Lung (tissue), 17 donors: ENCODE measurements at places on chromosomes 4 and X.
A peak's percentile ranks its signal among the peaks of the same experiment; 100 is the strongest.

DNA sequence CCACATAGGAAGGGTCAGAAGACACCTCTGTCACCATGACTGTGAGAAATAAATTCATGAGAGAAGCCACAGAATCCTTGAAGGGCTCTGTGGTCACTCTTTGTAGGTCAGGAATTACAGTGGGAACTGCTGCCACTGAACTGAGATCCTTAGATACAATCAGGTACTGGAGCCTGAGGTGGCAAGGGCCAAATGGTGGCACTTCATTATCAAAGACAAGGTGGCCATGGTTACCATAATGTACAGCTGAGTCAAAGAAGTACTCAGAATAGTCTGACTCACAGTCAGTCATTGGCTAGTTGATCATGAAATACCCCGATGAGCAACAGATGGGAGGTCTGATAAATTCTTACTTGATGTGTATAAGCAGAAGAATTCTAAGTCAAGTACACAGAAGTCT, 131.9 kb downstream of the RTL3 start:
- DNase-seq: no peak

DNA sequence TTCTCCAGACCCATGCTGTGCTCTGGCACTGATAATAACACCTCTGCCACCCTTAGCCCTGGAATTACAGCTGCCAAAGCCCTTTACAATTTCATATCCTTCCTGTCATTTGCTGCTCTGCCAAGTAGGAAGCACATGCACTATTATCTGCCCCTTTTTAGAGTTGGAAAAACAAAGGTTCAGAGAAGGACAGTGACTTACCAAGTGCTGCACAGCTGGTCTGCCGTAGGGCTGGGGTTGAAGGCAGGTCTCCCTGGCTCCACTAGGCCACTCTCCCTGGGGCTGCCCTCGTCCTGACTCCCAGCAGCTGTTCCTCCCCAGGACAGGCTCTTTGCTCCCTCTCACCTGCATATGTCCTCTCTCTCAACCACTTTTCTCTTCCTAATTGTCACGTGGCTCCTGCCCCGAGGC, 73.4 kb downstream of the ANAPC4 start:
- no peak for DNase-seq

- DNase-seq: peak; percentile 29
These were observed 178.6 kb upstream of the JADE1 start for GRCh38 chr4:128630871-128631270.

- DNase-seq: no peak
These were observed 113.2 kb upstream of the SPRY1 start for GRCh38 chr4:123283371-123283895.

DNA sequence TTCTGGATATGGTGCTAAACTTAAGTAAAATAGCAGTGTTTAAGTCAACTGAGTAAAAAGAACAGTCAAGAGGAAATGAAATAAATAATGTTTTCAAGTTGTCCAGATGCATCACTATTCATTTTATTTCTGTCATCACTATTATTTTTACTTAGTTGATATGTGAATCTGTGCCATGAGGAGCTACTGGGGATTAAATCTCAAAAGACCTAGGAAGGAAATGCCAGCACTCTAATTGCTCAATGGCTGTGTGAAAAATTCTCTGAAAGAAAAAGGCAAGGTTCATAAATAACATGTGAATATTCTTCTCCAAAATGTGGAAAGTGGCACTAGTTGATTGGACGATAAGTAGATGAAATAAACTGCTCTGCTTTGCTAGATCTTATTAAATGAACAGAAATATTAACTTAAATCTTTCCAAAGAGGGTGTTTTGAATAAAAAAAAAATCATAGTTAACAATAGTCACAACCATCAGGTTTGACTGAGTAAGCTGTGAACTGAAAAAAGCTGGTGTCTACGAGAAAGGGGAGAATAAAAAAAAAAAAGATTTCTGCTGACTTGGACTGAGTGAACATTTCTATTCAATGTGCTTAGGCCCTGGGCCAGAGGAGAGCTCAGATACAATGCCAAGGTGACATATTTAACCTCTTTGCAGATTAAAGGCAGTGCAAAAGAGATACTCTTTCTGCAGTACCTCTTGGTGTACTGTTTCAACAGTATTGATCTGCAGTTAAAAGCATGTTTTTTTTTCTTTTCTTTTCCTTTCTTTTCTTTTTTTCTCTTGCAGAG, 1.6 kb downstream of the SPARCL1 start:
- DNase-seq: peak; percentile 75

GRCh38 chr4:97027728-97028410, 1115.4 kb downstream of the STPG2 start:
- DNase-seq: no peak

DNA sequence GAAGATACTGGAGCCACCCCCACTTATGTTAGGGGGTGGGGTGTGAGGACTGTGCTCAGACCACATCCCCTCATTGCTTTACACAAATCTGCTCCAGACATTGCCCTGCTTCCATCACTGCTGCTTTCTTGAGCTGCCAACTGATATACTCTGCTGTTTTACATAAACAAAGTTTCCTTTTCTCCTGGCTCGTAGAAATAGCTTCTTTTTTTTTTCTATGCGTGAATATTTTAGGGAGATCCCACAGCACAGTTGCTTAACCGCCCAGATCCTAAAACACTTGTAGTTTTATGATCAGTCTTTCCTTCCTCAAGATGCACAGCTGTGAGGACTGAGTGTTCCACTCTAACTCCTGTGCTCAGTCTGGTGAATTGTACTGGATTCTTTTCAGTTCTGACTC, 768.4 kb downstream of the PCDH18 start:
- peak; percentile 52 for DNase-seq

GRCh38 chr4:153676486-153676885, 7.6 kb upstream of the TLR2 start:
- no peak for DNase-seq

DNA sequence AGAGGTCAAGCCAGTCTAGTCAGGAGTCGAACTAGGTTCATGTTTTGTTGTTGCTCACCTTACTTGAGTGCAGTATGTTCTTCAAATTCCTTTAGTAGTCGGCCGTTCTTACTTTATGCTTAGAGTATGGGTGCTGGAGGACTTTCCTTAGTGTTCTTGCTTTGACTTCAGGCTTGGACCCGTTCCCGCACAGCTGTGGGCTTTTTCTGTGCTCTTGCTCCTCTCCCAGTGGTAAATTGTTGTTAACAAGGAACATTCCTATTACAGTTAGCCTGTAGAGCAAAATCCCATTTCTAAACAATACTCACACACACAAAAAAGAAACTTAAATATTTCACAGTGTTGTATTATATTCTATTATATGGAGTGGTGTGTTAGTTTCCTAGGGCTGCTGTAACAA, 113.5 kb downstream of the RAP1GDS1 start:
- DNase-seq: peak; percentile 19

- no peak for DNase-seq
These were observed 15.6 kb upstream of the ART3 start for GRCh38 chr4:76058888-76059426.

DNA sequence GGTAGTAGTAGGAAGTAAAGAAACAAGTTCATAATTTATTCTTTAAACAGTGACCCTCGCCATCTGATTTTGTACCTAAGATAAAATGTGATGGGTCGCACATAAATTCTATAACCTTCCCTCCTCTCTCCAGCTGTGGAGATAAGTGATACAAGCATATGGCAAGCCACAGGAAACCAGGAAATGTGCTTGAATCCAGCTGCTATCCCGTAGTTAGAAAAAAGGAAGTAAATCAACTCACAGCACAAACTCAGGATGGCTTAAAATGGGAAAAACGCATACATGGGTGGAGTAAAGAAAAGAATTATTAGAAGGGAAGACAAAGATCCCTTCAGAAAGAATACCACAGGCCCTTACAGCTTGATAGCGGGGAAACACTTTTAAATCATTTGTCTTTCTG, 78.2 kb downstream of the ZNF827 start:
- DNase-seq: no peak

DNA sequence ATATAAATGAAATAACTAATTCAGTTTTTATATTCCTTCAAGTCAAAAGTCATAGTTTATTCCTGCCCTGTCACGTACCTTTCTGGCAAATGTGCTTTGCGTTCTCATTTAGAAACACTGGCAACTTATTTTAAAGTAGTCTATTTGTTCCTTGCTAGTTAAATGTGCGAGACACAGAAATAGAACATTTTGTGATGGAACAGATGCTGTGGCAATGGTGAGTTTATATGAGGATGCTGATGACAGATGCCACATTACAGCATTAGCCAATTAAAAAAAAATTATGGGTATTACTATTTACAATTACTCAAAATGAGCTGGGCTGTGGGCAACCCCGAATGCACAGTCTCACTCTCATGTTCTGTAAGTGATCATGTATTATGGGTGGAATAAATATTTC, 26.1 kb upstream of the EPHA5 start:
- no peak for DNase-seq

- DNase-seq: no peak
These were observed 318.6 kb upstream of the BMP3 start for GRCh38 chr4:80711956-80712355.

DNA sequence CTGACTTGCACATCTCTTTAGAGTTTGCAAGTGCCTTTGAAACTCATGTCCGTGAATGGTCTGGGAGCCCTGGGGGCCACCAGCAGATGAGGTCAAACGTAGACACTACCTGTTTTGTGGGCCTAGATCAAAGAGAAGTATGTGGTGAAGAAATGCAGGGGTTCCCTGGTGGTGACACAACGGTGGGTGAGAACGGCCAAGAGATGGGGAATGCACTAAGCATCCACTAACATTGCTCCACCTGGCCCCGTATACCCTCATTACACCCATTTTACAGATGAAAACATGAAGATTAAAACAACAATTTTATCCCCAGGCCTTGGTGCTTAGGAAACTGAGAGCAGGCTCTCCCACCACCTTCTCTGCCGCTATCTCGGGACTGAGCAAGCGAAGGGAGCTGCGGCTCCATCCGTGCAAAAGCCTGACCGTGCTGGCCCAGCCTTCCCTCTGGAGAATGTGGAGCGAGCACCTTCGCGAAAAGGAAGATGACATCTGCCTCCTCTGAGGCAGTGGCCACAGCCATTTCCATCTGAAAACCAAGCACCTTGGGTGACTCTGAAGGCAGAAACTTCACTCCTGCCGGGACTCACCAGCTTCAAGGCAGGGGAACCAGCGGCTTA, 91.9 kb downstream of the EVC2 start:
- DNase-seq: no peak

DNA sequence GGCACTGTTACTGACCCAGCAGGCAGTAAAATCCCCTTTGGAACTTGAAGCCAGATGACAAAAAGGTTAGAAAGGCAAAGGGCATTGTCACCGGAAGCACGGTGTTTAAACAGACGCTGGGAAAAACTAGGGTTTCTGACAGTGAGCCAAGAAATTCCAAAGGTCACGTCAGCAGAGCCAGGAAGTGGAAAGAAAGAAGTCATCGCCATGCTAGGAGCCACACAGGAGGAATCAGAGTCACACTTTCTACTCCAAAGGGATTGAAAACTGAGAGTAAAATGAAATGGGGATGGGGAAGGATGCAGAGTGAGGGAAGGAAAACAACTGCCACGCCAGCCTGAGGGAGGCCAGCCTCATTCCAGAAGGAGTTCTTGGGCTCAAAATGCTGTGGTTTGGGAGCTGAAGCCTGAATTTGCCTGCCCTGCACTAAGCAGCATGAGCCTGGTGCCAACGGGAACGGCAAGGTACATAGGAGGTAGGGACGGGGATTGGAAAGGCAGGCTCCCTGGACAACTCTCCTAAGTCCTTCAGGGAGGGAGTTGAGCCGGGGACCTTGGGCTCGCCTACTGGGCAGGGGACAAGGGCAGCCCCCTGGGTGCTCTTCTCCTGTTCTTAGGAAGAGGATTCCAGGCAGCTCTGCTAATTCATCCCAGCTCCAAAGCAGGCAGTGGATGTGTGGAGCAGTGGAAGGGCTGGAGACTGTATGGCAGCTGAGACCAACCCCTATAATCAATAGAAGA, 66.8 kb downstream of the SOWAHB start:
- peak; percentile 62 for DNase-seq

- DNase-seq: no peak
These were observed 323.1 kb downstream of the MAPK10 start for GRCh38 chr4:86036736-86037135.

DNA sequence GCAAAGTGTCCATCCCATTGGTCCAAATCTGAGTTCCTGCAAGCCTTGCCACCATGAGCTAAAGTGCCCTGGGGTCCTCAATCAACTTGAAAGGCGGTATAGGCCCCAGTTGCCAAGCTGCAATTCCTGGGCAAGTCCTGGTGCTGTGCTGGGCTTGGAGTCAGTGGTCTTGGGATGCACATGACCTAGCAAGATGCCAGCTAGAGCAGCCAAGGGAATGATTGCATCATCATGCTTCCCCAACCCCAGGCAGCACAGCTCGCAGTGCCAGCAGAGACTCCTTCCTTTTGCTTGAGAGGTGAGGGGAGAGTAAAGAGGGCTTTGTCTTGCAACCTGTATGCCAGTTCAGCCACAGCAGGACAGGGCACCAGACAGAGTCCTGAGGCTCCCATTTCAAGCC, 50.5 kb downstream of the KCNIP4 start:
- no peak for DNase-seq

- no peak for DNase-seq
These were observed 139.3 kb upstream of the VCX2 start for GRCh38 chrX:8310409-8310808.

DNA sequence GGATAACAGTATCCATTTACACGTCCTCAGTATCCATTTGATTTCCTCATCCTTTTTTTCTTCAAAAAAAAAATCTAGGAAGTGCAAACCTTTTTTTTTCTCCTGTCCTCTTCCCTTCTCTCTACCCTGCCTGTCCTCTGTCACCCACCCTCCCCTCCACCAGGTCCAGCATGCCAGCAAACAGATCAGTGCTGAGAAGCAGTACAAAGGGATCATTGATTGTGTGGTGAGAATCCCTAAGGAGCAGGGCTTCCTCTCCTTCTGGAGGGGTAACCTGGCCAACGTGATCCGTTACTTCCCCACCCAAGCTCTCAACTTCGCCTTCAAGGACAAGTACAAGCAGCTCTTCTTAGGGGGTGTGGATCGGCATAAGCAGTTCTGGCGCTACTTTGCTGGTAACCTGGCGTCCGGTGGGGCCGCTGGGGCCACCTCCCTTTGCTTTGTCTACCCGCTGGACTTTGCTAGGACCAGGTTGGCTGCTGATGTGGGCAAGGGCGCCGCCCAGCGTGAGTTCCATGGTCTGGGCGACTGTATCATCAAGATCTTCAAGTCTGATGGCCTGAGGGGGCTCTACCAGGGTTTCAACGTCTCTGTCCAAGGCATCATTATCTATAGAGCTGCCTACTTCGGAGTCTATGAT, 1.7 kb downstream of the SLC25A4 start:
- no peak for DNase-seq

GRCh38 chr4:124711471-124712371, 811 bp downstream of the ANKRD50 start:
- peak; percentile 85 for DNase-seq

- no peak for DNase-seq
These were observed 60.5 kb upstream of the ENPEP start for GRCh38 chr4:110415478-110415877.

DNA sequence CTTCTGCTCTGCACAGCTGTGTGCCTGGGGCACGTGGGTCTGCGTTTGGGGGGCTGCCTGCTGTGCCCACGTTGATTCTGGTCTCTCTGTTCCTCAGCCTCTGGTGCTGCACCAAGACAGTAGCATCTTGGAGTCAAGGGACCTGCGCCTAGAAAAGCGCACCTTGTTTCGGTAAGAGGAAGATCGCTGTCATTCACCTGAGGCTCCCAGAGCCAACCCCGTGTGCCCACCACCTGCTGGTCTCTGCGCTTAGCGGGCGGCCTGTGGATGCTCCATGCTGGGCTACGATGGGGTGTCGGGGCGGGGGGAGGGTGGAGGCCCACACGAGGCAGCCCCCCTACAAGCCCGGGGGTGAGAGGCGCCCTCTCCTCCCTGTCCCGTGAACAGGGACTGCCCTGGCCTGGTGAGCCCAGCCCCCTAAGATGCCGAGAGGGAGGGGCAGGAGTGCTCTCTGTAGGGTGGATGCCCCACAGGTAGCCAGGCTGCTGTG, 18.9 kb upstream of the HGFAC start:
- no peak for DNase-seq

- DNase-seq: no peak
These were observed 34.5 kb downstream of the PRPS1 start for GRCh38 chrX:107662824-107663223.
